ENCODE measurements at places on chromosomes 3 and 15. TPM values are rescaled to one million over a fixed set of nuclear protein-coding genes. Genes with fewer than 3 reads are reported as not detected.

Gene GOLGA8H
- total RNA-seq: 0.60 TPM

Gene SGO1
- total RNA-seq: 11.8 TPM

Gene GOLGA8S
- total RNA-seq: 0.07 TPM

Gene CCNDBP1
- total RNA-seq: 59.1 TPM

Gene GABRA5
- not detected for total RNA-seq

Gene STAB1
- total RNA-seq: 149 TPM

Gene GNL3
- 102 TPM for total RNA-seq

Gene NUP210
- total RNA-seq: 0.33 TPM

Gene SV2B
- total RNA-seq: 1.3 TPM

Gene CFAP100
- not detected for total RNA-seq

Gene GASK1A
- not detected for total RNA-seq

Gene ADIPOQ
- not detected for total RNA-seq

Gene GP5
- 0.13 TPM for total RNA-seq

Gene UBE3A
- total RNA-seq: 31.6 TPM

Gene TMEM41A
- 11.9 TPM for total RNA-seq

Gene PLS1
- 1.2 TPM for total RNA-seq

Gene AADACL2
- not detected for total RNA-seq

Gene POC1A
- total RNA-seq: 14.8 TPM

Gene NPTN
- total RNA-seq: 62.7 TPM

Gene FBXO40
- not detected for total RNA-seq

Gene EFHB
- not detected for total RNA-seq

Gene ZNF385D
- total RNA-seq: 4.5 TPM

Gene P2RY12
- not detected for total RNA-seq

Gene GRK7
- not detected for total RNA-seq

Gene FAM98B
- total RNA-seq: 7.7 TPM

Gene ATP2B2
- total RNA-seq: not detected

Gene CCR8
- not detected for total RNA-seq

Gene LEO1
- 26.2 TPM for total RNA-seq

Gene BTLA
- total RNA-seq: not detected

Gene MRPS11
- total RNA-seq: 61.2 TPM

Gene BCL2A1
- total RNA-seq: 0.13 TPM

Gene NRROS
- 10.2 TPM for total RNA-seq

Gene TIMP4
- 0.98 TPM for total RNA-seq

Gene GPR15
- total RNA-seq: not detected

Gene UBA7
- 46.2 TPM for total RNA-seq

Gene FEZF2
- total RNA-seq: not detected

Gene TGM4
- total RNA-seq: 0.07 TPM

Gene ALDH1A2
- total RNA-seq: 2.3 TPM

Gene SEMA7A
- 0.67 TPM for total RNA-seq

Gene FBXW12
- total RNA-seq: not detected

Gene THSD4
- total RNA-seq: 43.2 TPM

Gene ZNF662
- total RNA-seq: 1.1 TPM

Gene CDC25A
- 22.5 TPM for total RNA-seq

Gene AHSG
- not detected for total RNA-seq

Gene LTF
- total RNA-seq: 3.1 TPM

Gene NLGN1
- total RNA-seq: 8.9 TPM

Gene ITIH1
- total RNA-seq: not detected

Gene C3orf49
- total RNA-seq: not detected

Gene NPAP1
- not detected for total RNA-seq
